ENCODE measurements at places on chromosomes 5 and 9.
A peak's percentile ranks its signal among the peaks of the same experiment; 100 is the strongest.

GRCh38 chr9:121821326-121821725 is 169.9 kb downstream of the DAB2IP start:
- no peak for DNase-seq

DNA sequence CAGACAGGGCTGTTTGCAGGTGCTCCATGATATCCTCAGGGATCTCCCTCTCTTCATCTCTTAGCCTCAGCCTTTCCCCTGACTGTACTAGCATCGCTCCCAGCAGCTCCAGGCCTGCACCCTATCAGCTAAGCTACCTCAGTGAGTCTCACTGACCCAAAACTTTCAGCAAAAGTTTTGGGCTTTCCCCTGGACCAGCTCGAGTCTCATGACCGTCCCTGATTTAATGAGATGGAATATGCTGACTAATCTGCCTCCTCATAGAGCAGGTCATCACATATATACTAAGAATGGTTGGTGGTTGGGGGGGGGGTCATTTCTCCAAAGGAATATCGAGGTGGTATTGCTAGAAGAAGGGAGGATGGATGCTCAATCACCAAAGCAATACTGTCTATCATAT is 151.5 kb downstream of the NR3C1 start:
- DNase-seq: no peak

DNA sequence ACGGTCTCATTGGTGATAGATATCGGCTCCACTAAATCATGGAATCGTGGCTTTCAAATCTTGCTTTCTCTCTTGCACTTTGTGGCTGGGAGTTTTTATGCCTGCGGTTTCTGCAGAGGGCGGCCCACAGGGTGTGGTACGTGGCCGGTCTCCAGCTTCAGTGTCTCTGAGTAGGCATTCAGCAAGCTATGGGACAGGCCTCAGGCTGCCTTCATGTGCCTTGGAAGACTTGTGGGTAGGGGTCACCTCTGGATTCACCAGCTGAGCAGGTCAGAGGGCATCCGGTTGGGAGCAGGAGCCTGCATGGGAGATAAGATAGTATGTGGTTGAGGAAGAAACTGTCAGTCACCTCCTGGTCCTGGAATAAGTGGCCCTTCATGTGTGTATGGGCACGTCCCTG is 47.7 kb downstream of the AMBP start:
- peak; percentile 9 for DNase-seq

GRCh38 chr9:17433526-17433925 is 145.3 kb upstream of the SH3GL2 start:
- no peak for DNase-seq

GRCh38 chr9:116074658-116075057 is 78.9 kb upstream of the PAPPA start:
- no peak for DNase-seq

- no peak for DNase-seq
Observed at GRCh38 chr5:94367900-94368299, 250.5 kb downstream of the KIAA0825 start.

DNA sequence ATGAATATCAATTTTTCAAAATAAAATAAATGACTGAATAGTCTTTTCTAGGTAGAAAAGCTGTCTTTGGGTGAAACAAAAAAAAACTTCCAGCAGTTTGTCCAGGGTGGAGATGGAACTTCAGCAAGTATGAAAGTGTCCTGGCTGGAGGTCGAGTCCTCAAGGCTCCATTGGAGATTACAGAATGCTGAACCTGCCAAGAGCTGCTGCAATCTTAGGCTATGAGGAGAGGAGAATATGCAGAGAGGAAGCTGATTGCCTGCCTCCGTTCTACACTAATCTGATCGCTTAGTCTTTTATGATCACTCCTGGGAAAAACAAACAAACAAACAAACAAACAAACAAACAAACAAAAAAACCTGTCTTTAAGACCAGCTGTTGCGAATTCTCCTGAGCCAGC is 50.6 kb downstream of the NREP start:
- DNase-seq: no peak

- DNase-seq: no peak
Observed at GRCh38 chr5:172452398-172453205, 1.7 kb downstream of the SH3PXD2B start.

GRCh38 chr9:25602400-25603044 is 75.7 kb downstream of the TUSC1 start:
- no peak for DNase-seq

- DNase-seq: no peak
Observed at GRCh38 chr5:123176224-123176937, 87.3 kb downstream of the PRDM6 start.

GRCh38 chr9:90775657-90776056 is 26.0 kb upstream of the SYK start:
- no peak for DNase-seq

DNA sequence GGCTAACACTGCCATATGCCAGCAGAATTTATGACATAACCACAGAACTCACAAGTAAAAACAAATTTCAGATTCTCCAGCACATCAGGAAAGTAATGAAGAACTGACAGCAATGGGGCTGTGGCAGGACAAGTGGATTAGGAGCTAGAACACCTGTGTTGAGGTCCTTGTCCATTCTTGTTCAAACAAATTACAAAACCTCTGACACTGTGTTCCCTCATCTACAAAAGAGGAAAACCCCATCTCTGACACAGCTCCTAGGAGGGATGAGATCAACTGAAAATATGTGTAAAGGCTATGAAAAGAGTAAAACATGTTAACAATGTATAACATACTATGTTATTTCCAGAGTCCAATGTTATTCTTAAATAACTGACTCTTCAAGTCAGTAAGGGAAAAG is 23.5 kb downstream of the ELP1 start:
- no peak for DNase-seq

- no peak for DNase-seq
Observed at GRCh38 chr5:98905857-98906688, 22.7 kb downstream of the CHD1 start.

- DNase-seq: no peak
Observed at GRCh38 chr5:93658044-93658443, 75.0 kb downstream of the NR2F1 start.

- DNase-seq: no peak
Observed at GRCh38 chr5:102450313-102450990, 48.3 kb downstream of the SLCO6A1 start.

- no peak for DNase-seq
Observed at GRCh38 chr5:2029206-2029605, 146.5 kb upstream of the IRX4 start.

DNA sequence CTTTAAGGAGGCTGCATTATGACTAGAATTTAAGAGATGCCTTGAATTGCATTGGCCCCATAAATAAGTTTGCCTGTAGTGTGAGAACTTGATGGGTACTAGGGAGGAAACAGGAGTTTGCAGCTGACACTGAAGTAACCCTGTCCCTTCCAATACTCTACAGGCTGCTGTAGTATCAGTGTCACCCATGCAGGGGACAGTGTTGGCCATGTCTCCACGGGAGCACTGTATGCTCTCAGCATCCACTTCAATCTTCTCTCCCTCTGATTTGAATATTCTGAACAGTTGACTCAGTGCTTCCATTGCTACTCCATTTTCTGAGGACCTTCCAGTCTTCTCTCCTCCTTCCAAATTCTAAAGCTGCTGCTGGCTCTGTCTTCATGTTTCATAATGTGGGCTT is 11.4 kb upstream of the IFNA14 start:
- no peak for DNase-seq

GRCh38 chr5:143066556-143067281 is 296.5 kb downstream of the ARHGAP26 start:
- DNase-seq: no peak

- DNase-seq: no peak
Observed at GRCh38 chr5:159101685-159102084, 2.0 kb upstream of the EBF1 start.

DNA sequence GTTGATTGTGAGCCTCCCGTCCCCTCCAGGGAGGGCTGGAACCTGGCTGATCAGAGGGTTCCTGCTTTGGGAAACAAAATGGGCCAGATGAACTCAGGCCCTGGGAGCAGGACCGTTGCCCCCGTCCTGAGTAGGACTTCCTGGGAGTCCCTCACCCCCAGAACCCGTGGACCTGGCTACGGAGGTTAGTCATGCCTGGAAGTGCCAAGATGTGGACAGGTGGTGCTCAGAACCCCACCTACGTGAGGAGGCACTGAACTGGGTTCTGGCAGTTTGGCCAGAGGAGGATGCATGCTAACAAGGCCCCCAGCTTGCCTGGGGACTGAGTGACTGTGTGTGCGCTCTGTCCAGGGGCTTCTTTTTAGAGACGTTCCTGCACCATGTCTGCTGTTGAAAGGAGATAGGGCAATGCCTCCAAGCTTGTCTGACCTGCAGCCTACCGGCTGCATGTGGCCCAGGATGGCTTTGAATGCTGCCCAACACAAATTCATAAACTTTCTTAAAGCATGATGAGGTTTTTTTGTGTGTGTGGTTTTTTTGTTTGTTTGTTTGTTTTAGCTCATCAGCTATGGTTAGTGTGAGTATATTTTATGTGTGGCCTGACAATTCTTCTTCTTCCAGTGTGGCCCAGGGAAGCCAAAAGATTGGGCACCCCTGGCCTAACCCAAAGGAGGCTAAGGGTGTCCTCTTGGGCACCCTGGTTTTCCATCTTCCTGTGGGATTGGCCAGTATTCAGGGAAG is 1.8 kb upstream of the DAB2IP start:
- DNase-seq: no peak

- DNase-seq: no peak
Observed at GRCh38 chr5:10502578-10502977, 60.9 kb downstream of the ROPN1L start.

DNA sequence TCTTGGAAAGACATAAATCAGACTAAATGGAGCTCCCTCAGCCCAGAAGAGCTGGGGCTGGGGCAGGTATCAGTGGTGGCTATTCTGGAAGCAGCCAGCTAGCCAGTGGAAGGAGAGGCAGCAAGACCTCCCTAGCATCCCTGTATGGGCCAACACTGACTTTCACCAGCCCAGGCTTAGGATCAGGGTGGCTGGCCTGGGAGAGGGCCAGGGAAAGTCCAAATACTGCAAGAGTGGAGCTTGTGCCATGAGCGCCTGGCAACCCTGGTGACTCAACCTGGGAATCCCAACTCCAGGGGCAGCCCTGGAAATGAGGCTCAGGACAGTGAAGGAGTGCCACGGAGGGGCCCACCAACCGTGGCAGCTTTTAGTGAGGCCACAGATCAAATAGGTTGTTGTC is 7.6 kb upstream of the IRF1 start:
- no peak for DNase-seq

GRCh38 chr9:123131258-123131657 is 97.8 kb downstream of the GPR21 start:
- no peak for DNase-seq

DNA sequence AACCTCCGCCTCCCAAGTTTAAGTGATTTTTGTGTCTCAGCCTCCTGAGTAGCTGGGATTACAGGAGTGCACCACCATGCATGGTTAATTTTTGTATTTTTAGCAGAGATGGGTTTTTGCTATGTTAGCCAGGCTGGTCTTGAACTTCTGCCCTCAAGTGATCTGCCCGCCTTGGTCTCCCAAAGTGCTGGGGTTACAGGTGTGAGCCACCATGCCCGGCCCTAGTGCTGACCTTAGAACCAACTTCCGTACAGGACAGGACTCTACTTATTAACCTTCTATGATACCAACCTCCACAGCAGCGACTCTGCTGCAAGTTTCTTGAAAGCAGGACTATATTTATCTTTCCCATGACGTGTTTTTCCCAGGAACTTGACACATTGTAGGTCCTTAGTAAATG is 176.9 kb downstream of the RGS3 start:
- no peak for DNase-seq

DNA sequence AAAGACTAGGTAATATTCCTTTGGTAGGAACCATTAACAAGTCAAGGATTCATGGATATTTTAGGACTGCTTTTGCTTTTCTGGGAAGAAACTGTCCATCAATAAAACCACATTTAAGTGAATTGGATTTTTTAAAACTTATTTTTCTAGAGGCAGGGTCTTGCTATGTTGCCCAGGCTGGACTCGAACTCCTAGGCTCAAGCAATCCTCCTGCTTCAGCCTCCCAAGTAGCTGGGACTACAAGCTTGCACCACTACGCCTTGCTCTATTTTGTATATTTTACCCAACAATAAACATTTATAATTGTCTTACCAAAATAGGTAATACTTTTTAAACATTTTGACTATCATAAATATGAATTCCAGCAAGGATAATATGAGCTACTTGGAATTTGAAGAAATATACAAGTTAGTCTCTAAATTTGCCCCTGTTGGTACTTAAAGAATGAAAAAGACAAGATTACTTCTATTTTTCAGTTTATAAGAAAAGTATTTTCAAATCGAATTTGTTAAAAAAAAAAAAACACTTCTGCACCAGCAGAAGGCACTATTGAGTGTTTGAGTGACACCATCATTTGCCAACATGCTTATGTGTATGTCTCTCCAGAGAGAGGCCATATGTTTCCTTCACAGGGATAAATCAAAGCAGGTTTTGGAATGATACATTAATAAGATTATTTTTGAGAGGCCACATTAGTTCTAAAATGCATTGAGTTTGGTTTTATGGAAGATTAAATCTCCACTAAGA is 60.0 kb upstream of the CARTPT start:
- no peak for DNase-seq

GRCh38 chr9:129726322-129727160 is 26.3 kb downstream of the PTGES start:
- peak; percentile 71 for DNase-seq

DNA sequence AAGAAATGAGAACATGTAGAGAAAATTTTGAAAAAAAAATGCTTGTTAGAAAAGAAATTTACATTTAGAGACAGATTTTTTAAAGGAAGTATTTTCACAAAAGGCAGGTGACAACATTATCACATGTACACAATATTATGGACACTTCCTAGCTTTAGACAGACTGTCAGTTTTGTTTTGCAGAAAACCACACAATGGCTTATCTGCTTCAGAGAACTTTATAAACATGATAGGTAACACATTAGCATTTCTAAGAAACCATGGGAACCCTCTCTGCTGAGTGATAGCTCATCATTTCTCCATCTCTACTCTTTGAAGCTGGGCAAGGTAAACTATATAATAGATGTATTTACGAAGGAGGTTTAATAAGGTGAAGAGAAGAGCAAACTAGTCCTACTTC is 25.6 kb downstream of the POU5F2 start:
- DNase-seq: no peak

DNA sequence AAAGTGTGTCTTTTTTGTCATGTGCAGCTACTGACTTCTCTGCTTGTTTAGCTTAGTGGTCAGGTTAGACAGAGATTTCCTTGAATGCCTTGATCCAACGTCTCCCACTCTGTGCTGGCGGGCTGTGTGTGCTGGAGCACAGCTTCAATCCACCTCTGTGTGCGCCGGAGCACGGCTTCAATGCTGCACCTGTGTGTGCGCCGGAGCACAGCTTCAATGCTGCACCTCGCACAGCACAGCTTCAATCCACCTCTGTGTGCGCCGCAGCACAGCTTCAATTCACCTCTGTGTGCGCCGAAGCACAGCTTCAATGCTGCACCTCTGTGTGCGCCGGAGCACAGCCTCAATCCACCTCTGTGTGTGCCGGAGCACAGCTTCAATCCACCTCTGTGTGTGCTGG is 69.0 kb upstream of the PHYKPL start:
- no peak for DNase-seq
